ENCODE measurements at places on chromosomes 13 and 19. TPM values are rescaled to one million over a fixed set of nuclear protein-coding genes. Genes with fewer than 3 reads are reported as not detected.

The GPR12 gene
- total RNA-seq, result not detected

DNA sequence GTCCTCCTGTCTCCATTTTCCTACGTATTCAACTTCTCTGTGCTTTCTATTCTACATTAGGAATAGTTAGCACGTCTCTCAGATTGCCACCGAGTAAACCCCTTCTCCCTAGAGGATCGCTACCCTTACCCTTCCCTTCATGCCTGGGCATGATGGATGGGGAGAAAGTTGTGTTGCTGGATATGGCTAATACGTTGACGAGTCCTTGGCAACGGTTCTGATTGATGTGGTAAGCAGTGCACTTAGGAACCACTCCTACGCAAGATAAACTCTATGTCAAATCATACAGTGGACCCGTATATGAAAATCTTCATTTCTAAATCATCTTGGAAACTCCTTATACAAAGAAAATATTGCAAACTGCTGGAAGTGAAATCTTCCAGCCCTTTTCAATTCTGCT is 224.5 kb downstream of the EFNB2 start:
- DNase-seq, result no peak
- H3K36me3 ChIP-seq, result no peaks in the 10 kb centered on the region
- no peaks in the 10 kb centered on the region for H3K4me1 ChIP-seq
- no peak overlapping the region for H3K4me3 ChIP-seq

DNA sequence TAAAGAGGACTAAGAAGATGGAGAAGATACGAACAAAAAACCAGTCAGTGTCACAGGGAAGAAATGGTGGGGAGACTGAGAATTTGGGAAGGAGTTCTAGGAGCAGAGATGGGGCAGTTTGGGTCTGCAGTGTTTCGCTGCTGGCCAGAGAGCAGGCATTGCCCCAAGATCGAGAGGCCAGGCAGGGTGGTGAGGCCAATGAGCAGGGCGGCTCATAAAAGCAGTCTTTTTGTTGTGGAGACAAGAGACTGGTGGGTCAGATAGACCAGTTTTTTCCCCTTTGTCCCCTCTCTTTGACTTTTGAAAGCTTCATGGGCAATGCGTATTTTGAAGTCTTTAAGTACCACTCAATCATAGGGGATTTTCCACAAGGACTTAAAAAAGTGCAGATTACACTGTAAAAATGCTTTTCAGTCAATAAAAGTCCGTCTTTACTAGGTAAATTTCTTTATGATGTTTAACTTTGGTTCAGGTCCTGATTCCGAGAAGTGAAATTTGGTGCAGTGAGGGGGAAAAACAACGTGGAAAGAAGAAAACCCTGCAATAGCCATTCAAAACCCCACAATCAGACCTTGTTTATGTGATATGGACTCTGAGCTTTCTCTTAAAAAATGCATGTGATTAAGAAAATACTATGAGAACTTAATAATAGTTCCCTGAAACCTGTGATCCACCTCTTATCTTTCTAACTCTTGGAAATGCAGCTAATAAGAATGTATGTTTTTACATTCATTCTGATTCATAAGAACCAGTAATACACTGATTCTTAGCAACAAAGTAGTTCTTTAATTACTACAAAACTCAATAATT is 338.9 kb downstream of the KLF5 start:
- no peaks in the 10 kb centered on the region for H3K36me3 ChIP-seq
- DNase-seq, result no peak
- no peak overlapping the region for H3K4me3 ChIP-seq
- no peaks in the 10 kb centered on the region for H3K27me3 ChIP-seq
- H3K4me1 ChIP-seq, result no peaks in the 10 kb centered on the region

GRCh38 chr19:28836421-28836820 is 376.5 kb downstream of the UQCRFS1 start:
- DNase-seq, result no peak
- no peaks in the 10 kb centered on the region for H3K27me3 ChIP-seq
- no peaks in the 10 kb centered on the region for H3K36me3 ChIP-seq
- H3K4me1 ChIP-seq, result no peaks in the 10 kb centered on the region
- H3K4me3 ChIP-seq, result no peak overlapping the region
- no peak overlapping the region for H3K27ac ChIP-seq

DNA sequence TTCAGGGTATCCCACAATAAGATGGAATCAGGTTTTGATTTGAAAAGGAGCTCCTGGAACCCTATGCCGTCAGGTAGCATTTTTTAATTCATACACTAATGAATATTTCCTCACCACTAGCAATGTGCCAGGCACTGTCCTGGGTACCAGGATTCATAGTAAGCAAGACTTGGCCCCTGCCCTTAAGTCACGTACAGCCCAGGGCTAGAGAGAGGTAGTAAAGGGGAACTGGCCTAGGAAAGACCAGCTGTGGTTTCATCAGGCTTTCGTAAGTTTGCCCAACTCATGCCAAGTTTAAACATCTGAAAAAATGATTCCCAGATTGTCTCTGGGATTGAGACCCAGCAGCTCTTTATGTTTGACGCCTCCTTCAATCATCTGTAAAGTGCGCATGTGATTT is 45.9 kb upstream of the AMER2 start:
- H3K27me3 ChIP-seq, result no peaks in the 10 kb centered on the region
- no peaks in the 10 kb centered on the region for H3K4me1 ChIP-seq
- H3K36me3 ChIP-seq, result no peaks in the 10 kb centered on the region
- no peak overlapping the region for H3K27ac ChIP-seq

- no peaks in the 10 kb centered on the region for H3K36me3 ChIP-seq
- H3K27ac ChIP-seq, result no peak overlapping the region
- no peak for DNase-seq
- no peaks in the 10 kb centered on the region for H3K27me3 ChIP-seq
- H3K4me3 ChIP-seq, result no peak overlapping the region
These were observed 53.6 kb downstream of the DGKH start for GRCh38 chr13:42101821-42102585.

- DNase-seq, result no peak
- no peak overlapping the region for H3K27ac ChIP-seq
- H3K36me3 ChIP-seq, result no peaks in the 10 kb centered on the region
- H3K4me3 ChIP-seq, result no peak overlapping the region
- no peaks in the 10 kb centered on the region for H3K27me3 ChIP-seq
- H3K4me1 ChIP-seq, result no peaks in the 10 kb centered on the region
These were observed 40.4 kb upstream of the PDCD5 start for GRCh38 chr19:32540621-32541020.

The LRRC8E gene
- 0.79 TPM for total RNA-seq

DNA sequence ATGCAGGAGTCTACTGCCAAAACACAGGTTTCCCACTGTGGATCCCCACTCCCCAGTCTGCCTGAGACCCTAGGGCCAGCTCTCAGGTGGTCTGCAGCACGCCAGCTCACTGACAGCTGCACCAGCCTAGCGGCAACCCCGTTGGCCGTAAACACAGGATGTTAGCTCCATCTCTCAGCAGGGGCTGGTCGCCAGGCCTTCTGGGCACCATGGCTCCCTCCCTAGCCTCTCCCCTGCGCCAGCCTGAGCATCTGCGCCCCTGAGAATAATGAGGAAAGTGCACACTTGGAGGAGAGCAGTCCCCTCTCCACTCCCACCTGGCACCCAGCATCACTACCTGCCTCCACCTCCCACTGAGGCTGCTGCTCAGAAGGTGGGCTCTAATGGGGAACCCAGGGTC is 20.8 kb upstream of the EPHX3 start:
- H3K4me1 ChIP-seq, result peaks cover 64% of the 10 kb centered on the region
- H3K36me3 ChIP-seq, result no peaks in the 10 kb centered on the region
- no peak for DNase-seq
- no peaks in the 10 kb centered on the region for H3K27me3 ChIP-seq

- no peaks in the 10 kb centered on the region for H3K36me3 ChIP-seq
- no peak within 1 kb of the TSS for H3K27ac ChIP-seq
These were observed at the start of gene MEIS3 for GRCh38 chr19:47419030-47419783. Gene MEIS3 (minus strand): TSS chr19:47419527. CDS start chr19:47419081, 446 bp downstream.

DNA sequence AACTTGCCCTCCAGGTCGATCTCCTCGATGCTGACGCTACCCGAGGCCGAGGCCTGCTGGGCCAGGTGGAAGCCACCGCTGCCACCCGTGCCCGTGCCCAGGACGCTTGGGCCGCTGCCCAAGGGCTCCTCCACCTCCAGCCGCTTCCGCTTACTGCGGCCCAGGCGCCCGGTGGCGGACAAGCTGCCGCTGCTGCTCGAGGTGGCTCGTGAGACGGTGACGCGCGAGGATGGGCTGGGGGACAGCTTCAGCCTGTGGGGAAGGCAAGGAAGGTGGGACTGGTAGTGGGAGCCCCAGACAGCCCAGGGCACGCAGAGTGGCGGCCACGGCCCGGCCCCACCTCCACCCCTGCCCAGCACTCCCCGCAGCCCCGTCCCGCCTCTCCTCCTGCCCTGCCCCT is 6.5 kb upstream of the TIMM13 start:
- no peak overlapping the region for H3K27ac ChIP-seq
- no peaks in the 10 kb centered on the region for H3K4me1 ChIP-seq
- no peaks in the 10 kb centered on the region for H3K27me3 ChIP-seq
- H3K4me3 ChIP-seq, result no peak overlapping the region
- DNase-seq, result no peak

- no peaks in the 10 kb centered on the region for H3K4me1 ChIP-seq
- no peak overlapping the region for H3K4me3 ChIP-seq
- no peak for DNase-seq
- H3K27ac ChIP-seq, result no peak overlapping the region
- H3K36me3 ChIP-seq, result no peaks in the 10 kb centered on the region
These were observed 515.0 kb upstream of the KLHL1 start for GRCh38 chr13:70623239-70623638.

The FGF22 gene
- total RNA-seq, result 3.1 TPM
